ENCODE measurements at places on chromosomes 6 and 20.

DNA sequence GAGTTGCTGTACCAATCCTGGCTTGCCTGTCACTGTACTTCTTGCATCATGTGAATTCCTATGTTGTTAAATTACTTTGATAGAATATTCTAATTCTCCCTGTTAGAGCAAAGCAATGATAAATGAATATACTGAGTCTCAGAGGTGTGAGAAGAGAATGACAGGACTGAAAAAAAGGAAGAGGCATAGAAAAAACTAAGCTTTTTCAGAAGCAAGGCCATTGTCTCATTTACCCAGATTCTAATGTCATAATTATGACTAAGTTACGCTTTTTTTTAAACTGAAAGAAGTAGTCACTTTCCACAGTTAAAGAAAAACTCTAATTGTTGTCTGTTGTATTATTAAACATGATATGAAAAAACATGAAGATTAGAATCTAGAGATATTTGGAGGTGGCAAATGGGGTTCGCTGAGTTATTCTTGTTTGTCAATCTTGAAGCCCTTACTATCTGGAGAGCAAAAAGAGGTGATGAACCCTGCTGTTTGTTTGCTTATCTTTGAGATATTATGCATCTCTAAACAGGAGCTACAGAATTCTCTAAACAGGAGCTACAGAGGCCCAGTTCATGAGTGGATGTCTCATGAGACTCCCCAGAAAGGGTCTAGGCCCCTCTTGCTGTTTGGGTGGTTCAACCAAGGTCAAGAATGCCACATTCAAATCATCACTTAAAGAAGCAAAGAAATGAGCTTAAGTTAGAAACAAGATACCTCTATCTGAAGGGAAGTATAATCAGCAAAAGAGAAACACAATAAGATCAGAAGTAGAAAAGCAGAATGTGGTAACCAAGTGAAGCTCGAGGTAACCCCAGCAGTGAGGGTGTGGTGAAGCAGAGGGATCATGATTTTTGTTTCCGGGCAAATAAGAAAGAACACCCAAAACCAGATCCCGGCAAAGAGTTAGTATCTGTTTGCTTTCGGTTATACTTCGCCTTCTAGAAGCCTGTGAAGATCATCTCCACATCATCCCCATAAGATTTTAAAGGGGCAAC is 33.3 kb upstream of the THEMIS start:
- no peak for DNase-seq

DNA sequence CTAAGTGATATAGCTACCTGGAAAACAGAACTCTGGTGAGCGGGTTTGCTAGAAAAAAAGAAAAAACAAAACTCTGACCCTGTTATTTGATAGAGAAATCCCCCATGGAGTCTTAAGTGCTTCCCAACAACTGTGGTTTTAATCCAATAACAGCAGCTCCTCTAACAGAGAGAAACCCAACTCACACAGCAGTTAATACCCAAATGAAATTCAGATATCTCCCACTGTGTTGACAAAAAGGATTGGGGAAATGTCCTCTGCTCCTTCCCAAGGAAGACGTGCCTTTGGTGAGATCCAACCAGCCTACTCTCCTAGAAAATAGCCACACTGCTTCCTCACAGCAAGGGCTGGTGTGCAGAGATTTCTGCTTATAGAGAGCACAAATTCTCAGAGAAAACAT is 200.4 kb upstream of the FBXL4 start:
- DNase-seq, result no peak

- no peak for DNase-seq
Measured at GRCh38 chr6:87820343-87820984, 118.4 kb upstream of the AKIRIN2 start.

- no peak for DNase-seq
Measured at GRCh38 chr6:158906926-158907325, 87.8 kb upstream of the EZR start.

DNA sequence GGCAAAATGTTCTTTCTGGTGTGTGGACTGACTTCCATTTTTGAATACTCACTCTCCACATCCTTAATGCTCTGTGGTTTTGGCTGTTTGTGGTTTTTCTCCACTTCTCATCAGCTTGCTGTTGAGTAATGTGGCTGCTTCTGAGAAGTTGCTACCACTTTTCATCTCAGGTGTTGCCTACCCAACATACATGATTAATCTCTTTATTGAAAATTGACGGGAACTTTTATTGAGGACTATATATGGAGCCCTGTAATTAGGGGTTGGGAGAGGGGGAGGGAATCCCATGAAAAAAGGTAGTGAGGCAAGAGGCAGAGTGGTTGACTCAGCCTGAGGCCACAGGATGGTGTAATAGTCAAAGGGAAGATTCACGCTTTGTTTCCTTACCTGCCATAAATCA is 17.6 kb downstream of the IL22RA2 start:
- DNase-seq, result no peak

DNA sequence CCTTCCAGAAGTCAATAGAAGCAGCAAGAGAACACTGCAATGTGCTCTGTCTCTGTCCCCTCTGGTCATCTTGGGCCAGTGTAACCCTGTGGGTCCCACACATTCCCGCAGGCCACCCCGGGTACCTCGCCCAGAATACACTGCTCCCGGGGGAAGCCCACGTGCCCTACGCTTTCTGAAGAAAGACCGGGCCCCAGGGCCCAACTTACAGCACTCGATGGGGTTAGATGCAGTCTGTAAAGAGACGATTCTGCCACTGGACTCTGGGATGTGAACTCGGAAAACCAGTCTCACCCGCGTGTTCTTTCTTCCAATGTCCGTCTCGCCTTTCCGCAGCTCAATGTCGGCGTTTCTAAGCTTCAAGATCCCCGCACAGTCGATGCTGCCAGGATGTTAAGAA is 68.7 kb downstream of the NFATC2 start:
- no peak for DNase-seq

DNA sequence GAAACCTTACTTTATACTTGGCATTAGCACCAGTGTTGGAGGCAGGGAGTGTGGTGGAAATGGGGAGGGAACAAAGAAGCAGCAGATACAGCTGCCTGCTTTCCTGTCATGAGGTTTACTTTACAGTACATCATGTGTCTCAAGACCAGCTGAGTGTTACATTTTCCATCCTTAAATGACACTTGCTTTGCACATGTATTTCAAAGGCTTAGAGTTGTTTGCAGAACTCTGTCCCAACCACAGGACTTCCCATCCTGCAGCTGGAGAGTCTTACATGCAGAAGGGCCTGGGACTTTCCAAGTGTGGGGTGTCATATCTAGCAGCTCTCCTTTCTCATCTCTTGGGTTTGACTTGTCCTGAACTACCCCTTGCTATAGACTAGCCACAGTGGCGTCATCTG is 395.9 kb downstream of the DHX35 start:
- DNase-seq, result no peak
